ENCODE measurements at places on chromosomes 13 and 19. TPM values are rescaled to one million over a fixed set of nuclear protein-coding genes. Genes with fewer than 3 reads are reported as not detected.

Gene KIR2DL1
- total RNA-seq, result not detected

Gene B3GNT8
- total RNA-seq, result 6.3 TPM

Gene ZNF576
- 9.0 TPM for total RNA-seq

Gene ERICH4
- total RNA-seq, result not detected

Gene LIPE
- total RNA-seq, result 2.4 TPM

Gene NTF4
- total RNA-seq, result 20.8 TPM

Gene TMPRSS9
- not detected for total RNA-seq

Gene GGACT
- 8.2 TPM for total RNA-seq

Gene MAB21L1
- not detected for total RNA-seq

Gene GDF15
- 1.4 TPM for total RNA-seq

Gene RTBDN
- not detected for total RNA-seq

Gene NLRP5
- not detected for total RNA-seq

Gene TOMM40
- total RNA-seq, result 50.5 TPM

Gene ZNF444
- 17.8 TPM for total RNA-seq

Gene SULT2A1
- not detected for total RNA-seq

Gene RNF113B
- not detected for total RNA-seq

Gene GIPC3
- total RNA-seq, result under 0.01 TPM

Gene CATSPERD
- not detected for total RNA-seq

Gene KLK12
- total RNA-seq, result not detected

Gene TMEM150B
- not detected for total RNA-seq

Gene MYPOP
- 1.6 TPM for total RNA-seq

Gene CGB3
- not detected for total RNA-seq

Gene LSM14A
- total RNA-seq, result 91.0 TPM

Gene CCDC159
- total RNA-seq, result 15.3 TPM

Gene TBCB
- total RNA-seq, result 173 TPM

Gene ZNF229
- total RNA-seq, result 18.8 TPM

Gene GPC5
- total RNA-seq, result 0.22 TPM

Gene TJP3
- total RNA-seq, result 0.39 TPM

Gene KLK4
- total RNA-seq, result not detected

Gene CYP4F8
- not detected for total RNA-seq

Gene OR7C1
- 3.5 TPM for total RNA-seq

Gene SIRT6
- 11.0 TPM for total RNA-seq

Gene VAV1
- total RNA-seq, result not detected

Gene ODAD3
- total RNA-seq, result not detected

Gene ZNF709
- 5.1 TPM for total RNA-seq

Gene STAP2
- 51.0 TPM for total RNA-seq

Gene ASPDH
- not detected for total RNA-seq

Gene SYCN
- not detected for total RNA-seq

Gene PSG11
- total RNA-seq, result 0.22 TPM

Gene LGALS4
- total RNA-seq, result not detected

Measured in placental epithelial cell (primary cell).